ENCODE measurements at places on chromosomes 5 and 9. TPM values are rescaled to one million over a fixed set of nuclear protein-coding genes. Genes with fewer than 3 reads are reported as not detected.
A peak's percentile ranks its signal among the peaks of the same experiment; 100 is the strongest.

Gene PFDN1
- total RNA-seq: 48.9 TPM

Gene TRIM36
- total RNA-seq: 1.8 TPM

Gene DNAH5
- 16.4 TPM for total RNA-seq

Gene TRPM6
- 1.3 TPM for total RNA-seq

Gene GFPT2
- total RNA-seq: 15.9 TPM

Gene PCDHB14
- 6.2 TPM for total RNA-seq

Gene FAM81B
- 1.9 TPM for total RNA-seq

- no peak for DNase-seq
Measured at GRCh38 chr9:133861086-133861485, 122.9 kb upstream of the SARDH start.

DNA sequence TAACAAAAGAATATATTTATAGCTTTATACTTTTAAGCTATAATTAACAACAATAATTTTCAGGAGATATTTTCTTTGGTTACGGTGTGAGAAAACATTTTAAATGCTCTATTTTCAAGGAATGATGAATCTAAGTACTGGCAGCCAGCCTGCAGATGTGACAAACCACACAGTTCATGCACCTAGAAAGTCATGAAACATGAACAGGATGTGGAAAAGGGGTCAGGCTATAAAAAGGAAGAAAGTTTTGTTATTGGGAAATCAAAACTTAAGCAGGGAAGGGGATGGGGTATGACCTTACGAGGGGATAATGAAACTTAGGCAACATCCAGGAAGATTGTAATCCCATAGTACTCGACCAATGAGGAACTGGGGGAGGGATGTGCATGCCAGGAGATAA is 508.7 kb upstream of the GRAMD2B start:
- no peak for DNase-seq

- DNase-seq: peak; percentile 73
Measured at GRCh38 chr5:862367-863243, 11.8 kb upstream of the ZDHHC11 start.

GRCh38 chr5:81334304-81335061 is 33.1 kb downstream of the ZCCHC9 start:
- DNase-seq: no peak

DNA sequence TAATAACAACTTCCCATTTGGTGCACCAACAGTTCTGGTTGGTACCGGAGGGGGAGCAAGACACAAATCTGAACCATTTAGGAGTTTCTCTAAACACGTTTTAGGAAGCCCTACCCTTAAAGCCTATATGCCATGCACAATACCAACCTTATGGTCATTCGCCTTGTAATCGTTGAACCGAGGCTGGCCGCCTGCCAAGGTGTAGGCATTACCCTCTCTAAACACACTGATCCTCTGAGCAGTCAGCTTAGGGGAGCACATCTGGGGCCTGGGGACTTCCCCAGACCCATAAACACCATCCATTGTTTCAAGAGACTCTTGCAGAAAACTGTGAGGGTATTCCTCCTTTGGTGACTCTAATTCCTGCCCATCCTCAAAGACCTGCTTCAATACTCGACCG is 328 bp downstream of the GRXCR2 start:
- DNase-seq: peak; percentile 35

- peak; percentile 63 for DNase-seq
Measured at GRCh38 chr9:136312436-136312835, 8.5 kb upstream of the CCDC187 start.

- no peak for DNase-seq
Measured at GRCh38 chr9:13095056-13095455, 184.4 kb downstream of the MPDZ start.

- DNase-seq: peak; percentile 84
Measured at GRCh38 chr9:98263482-98264357, 8.3 kb upstream of the TBC1D2 start.

- no peak for DNase-seq
Measured at GRCh38 chr5:153565822-153566221, 75.4 kb downstream of the GRIA1 start.

- peak; percentile 19 for DNase-seq
Measured at GRCh38 chr5:82107267-82107666, 135.4 kb downstream of the ATG10 start.

DNA sequence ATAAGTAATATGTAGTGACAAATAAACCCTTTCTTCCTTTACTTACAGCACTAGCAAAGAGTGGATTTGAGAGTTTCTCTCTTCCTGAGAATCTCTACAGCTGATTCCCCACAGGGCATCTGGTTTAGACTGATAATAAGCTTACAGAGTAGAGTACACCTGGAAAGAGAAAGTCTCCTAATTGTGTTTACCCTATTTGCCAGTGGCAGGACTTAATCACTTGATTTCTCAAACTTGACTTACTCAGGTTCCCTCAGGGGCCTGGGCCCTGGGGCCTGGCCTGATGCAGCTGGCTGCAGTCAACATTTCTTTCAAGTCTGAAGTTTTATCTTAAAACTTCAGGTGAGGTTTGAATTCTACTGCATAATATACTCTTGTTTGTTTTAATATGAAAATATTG is 38.0 kb upstream of the UBTD2 start:
- no peak for DNase-seq

Data from kidney (tissue), 22 donors.